ENCODE measurements at places on chromosomes 7 and 10.

GRCh38 chr10:2834214-2834613, 233.1 kb upstream of the PFKP start:
- no peak for DNase-seq

DNA sequence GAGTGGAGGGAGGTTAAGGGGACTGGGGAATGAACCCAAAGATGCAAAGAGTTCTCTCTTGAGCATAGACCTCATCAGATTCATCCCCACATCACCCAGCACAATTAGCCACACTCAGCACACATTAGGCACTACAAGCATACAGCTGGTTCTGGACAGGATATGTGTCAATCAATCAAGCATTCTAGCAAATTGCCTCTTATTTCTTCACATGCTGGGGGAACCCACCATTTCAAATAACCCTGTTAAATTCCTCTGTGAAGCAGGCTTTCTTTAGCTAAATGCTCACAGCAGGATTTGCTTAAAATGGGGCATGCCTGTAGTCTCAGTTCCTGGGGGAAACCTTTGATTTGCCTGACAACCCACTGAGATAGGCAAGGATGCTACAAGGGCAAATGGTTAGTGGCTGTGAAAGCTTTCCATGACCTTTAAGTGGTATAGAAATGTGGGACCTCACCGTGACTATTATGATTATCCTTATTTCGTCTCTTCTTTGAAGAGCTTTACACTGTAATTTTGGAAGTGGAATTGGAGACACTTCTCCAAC, 193.4 kb upstream of the ZMIZ1 start:
- DNase-seq = no peak

DNA sequence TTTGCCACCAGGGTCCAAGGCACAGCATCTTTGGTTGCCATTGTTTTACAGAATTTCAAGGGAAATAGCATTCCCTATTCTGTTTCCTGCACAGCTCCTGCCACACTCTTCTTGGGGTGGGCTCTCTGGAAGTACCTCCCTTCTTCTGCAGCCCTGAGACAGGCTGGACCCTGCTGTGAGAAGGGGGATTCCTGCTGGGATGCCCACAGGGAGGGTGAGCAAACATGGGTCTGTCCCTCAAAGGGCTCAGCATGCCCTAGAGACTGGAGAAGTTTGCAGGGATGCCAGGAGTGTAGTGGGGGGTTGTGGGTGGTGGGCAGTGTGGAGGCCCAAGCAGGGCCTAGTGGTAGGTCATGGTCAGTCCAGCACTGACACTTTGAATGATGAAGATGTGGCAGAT, 222.2 kb upstream of the GPR26 start:
- DNase-seq = no peak

DNA sequence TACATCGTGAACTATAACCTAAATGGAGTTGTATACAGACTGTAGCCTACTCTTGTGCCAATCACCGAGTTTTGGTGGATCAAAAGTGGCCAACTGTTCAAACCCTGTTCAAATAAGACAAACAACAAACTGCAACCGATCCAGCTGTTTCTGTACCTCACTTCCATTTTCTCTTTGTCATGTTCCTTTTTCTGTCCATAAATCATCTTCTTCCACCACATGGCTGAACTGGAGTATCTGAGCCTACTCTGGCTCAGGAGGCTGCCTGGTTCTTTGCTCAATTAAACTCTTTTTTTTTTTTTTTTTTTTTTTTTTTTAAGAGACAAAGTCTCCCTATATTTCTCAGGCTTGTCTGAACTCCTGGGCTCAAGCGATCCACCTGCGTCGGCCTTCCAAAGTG, 59.0 kb upstream of the NPVF start:
- no peak for DNase-seq

GRCh38 chr10:97003151-97003803, 171.2 kb downstream of the LCOR start:
- no peak for DNase-seq

- no peak for DNase-seq
Measured at GRCh38 chr10:89119651-89120050, 87.5 kb downstream of the CH25H start.

- no peak for DNase-seq
Measured at GRCh38 chr7:55467047-55467593, 102.0 kb downstream of the LANCL2 start.

- no peak for DNase-seq
Measured at GRCh38 chr7:100034871-100035510, 14.6 kb upstream of the ZSCAN21 start.

DNA sequence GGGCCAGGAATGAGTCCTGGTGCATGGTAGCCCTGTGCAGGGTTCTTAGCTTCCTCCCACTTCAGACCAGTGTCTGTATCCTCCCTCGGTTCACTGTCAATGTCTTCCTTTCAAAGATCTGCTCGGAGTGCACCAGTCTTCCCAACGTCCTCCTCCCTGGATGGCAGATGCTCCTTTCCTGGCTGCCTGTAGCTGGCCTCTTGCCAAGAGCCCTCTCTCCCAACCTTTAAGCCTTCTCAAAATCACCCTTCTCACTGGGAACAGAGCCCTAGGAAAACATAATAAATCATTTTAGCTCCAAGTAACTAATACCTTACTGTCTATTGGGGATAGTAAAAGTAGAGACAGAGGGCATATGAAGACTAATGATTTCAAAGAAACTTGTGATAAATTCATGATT, 490.6 kb downstream of the CCSER2 start:
- DNase-seq = no peak

GRCh38 chr7:26616235-26616634, 248.2 kb downstream of the SKAP2 start:
- no peak for DNase-seq

DNA sequence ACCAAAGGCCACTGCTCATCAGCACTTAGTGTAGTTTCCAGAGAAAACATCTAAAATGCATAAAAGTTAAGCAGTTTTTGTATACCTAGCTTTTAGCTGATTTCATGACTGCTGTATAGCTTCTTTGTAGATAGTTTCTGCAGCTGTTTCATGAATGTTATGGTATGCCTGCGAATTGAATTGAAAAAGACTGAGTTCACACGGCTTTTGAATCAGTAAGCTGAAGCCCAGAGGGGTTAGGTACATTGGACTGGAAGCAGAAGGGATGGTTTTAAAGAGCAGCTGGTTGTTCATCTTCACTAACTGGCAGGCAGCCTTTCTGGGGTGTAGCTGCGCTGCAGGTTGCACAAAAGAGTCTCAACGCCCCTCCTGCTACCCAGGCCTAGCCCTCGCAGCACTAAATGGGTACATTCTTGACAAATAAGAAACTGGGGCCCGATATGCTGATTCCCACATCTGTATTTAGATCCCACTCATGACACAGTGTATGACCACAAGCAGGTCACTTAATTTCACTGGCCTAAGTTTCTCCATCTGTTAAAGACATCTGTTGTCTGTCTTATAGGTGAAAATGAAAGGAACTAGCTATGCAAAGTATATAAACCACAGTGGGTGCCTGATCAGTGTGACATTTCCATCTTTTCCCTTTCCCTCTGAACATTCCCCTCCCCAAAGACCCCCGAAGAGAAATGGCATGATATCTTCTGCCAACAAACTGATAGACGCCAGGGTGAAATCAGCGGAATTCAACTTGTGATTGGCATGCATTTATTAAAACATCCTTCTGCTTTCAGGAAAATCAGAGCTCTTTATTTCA, 85.9 kb upstream of the AGBL3 start:
- no peak for DNase-seq

DNA sequence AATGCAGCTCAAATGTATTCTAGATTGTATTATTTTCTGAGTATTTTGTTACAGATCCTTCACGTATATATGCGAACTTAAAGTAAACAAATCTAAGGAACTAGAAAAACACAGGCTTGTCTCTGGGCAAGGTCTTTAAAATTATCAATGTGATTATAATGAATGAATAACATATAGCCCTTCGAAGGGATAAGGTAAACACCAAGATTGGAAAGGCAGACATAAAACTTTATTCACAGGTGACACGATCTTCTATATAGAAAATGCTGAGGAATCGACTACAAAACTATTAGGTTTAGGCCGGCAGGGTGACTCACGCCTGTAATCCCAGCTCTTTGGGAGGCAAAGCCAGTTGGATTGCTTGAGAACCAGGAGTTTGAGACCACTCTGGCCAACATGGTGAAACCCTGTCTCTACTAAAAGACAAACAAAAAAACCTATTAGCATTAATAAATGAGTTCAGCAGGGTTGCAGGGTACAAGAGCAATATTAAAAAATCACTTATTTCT, 80.4 kb downstream of the CNNM2 start:
- no peak for DNase-seq

DNA sequence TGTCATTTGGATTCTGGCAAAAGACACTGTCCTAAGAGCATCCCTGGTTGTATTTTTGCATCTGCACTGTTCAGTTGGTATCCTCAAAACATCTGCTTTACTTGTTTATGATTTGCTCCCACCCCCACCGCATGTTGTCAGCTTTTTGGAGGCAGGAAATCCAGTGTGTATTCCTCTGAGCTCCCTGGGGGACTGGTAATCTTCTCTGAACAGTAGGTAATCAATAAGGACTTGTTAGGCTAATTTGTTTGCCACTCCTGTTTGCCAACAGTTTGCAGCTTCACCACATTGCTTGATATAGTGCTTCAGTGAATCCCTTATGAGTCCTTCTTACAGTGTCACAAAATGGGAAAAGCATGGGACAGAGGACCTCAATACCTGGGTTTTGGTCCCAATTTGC, 49.1 kb downstream of the FEZF1 start:
- DNase-seq = no peak

DNA sequence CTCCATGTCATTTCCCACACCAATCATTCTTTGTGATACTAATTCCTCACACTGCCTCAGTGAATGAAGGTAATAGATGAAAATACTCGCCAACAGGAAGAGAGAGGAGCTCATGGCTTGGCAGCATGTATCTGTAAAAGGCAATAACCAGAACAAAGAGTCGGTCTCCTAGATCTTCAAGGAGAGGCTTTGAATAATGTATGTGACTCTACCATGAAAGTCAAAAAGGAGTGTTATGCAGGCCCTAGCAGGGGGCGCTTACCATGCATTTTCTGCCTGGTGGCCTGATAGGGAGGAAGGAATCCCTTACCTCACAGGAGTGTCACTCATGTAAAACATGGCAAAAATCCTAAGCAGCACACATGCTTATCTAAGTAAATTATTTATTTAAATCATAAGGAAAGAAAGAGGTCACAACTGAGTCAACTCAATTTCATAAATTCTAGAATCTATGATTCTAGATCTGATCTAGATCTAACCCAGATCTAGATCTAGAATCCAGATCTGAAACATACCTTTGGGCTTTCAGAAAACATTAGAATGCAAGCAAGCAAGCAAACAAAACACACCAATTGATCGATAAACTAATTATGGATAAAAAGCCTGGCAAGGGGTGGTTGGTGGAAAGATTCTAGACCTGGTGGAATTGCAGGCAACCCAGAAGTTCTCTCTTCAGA, 226.3 kb upstream of the KLF6 start:
- DNase-seq = no peak

DNA sequence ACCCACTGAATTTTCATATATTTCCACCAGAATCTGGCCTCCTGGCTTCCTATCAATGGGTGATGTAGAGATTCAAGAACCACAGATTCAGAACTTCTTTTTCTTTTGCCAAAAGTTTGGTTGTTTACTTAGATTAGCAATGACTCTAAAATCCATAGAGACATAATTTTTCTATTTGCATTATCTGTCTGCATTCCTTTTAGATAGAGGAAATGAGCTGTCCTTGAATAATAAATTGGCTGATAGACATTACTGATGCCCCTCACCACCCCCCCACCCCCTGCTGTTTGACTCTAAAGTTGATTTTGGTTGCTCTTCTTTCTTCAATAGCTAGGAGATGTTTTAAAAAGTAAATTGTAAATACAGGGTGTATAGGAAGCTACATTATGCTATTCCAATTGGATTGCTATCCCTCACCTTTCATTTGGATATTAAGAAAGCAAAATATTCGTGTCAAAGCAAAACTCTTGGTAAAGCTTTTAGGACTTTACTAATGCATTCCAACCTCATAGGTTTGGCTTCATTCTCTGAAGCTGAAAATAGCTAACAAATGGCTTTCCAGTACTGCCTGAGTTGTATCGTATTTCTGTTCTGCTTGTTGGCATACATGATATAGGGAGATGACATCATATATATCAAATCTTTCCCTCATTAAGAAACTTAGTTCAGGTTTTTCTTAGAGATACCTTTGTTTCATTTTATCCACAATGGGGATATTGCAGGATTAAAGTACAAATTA, 606.0 kb downstream of the ARL4A start:
- no peak for DNase-seq

DNA sequence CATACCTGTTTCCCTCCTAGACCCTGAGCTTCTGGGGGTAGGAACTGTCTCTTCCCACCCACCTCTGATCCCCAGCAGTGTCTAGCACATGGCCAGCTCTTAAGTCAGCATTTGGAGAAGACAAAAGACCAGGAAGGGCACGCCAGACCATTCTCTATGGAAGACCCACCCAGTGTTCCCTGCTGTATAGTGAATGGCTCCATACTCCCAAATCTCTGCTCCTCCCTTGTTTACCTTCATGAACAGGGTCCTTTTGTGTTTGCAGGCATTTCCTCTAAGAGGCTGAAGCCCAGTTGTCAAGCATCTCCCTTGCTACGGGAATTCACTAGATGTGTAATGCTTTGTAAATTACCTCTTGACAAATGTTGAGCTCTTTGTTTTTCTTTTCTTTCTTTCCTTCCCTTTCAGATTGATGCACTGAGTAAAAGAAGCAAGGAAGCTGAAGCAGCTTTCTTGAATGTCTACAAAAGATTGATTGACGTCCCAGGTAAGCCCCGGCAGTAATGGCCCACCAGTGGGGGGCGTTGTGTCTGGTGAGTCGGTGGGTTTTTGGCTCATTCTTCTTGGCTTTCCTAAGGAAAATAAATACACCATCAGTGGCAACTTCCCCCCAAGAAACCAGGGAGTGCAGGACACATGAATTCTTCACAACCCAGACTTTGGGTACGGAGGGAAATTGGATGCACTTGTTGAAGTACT, 216.6 kb upstream of the SH2B2 start:
- DNase-seq = no peak

DNA sequence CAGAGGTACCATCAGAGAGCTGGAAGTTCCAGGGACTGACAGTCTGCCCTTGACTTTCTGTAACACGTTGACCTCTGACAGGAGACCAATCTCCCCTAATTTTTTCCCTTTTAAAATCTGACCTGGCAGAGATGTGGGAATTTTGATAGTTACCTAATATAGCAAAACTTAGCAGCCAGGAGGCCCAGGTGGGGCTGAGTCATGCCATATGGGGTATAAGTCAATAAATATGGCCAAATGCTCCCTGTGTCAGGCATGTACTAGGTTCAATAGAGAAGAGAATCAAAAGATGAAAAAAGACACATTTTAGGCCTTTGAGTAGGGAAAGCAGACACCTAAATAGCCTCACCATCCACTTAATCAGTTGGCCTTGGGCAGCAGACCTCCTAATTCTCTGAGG, 6.1 kb upstream of the GRK5 start:
- DNase-seq = no peak

DNA sequence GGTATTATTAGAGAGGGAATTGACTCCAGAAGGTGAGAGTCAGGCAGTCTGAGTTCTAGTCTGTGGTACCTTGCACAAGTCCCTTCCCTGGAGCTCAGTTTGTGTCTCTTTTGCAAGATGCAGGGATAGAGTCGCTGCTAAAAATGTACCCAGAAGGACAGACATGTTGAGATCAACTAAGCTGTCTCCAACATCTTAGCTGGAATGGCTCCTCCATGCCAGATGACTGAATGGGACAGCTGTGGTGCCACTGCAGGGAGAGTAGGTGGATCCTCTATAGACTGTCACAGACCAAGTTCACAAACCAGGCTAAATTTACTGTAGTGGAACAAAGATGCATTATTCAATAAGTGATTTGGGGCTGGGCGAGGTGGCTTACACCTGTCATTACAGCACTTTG, 120.1 kb downstream of the NEURL1 start:
- DNase-seq = no peak

GRCh38 chr10:48235501-48235900, 39.0 kb downstream of the FRMPD2 start:
- no peak for DNase-seq

GRCh38 chr10:49371967-49372366, 23.9 kb downstream of the DRGX start:
- DNase-seq = no peak
